Dermis lymphatic vessel endothelial cell (primary cell): ENCODE measurements at places on chromosomes 3 and 15. TPM values are rescaled to one million over a fixed set of nuclear protein-coding genes. Genes with fewer than 3 reads are reported as not detected.

PPM1M gene
- total RNA-seq, result 13.0 and 16.6 TPM in 2 replicates

FOXL2NB gene
- total RNA-seq, result under 0.01 TPM in 1 of 2 replicates, not detected in the other

SPSB4 gene
- total RNA-seq, result under 0.01 TPM in 2 replicates

RLBP1 gene
- not detected in 2 replicates for total RNA-seq

RASGRP1 gene
- 0.11 and 0.17 TPM in 2 replicates for total RNA-seq

KIAA1143 gene
- total RNA-seq, result 19.4 and 24.6 TPM in 2 replicates

PLCB2 gene
- 0.11 TPM in 1 of 2 replicates, not detected in the other for total RNA-seq

OR5AC2 gene
- not detected in 2 replicates for total RNA-seq

SENP8 gene
- total RNA-seq, result 1.2 and 1.6 TPM in 2 replicates
